Activated CD4-positive, alpha-beta T cell treated with anti-CD3 and anti-CD28 coated beads for 36 hours (primary cell): ENCODE measurements at places on chromosomes 5 and 9. TPM values are rescaled to one million over a fixed set of nuclear protein-coding genes. Genes with fewer than 3 reads are reported as not detected.

The PCDHA3 gene
- total RNA-seq: not detected

The SUSD3 gene
- total RNA-seq: 57.9 TPM

The MELK gene
- total RNA-seq: 66.1 TPM

The NR3C1 gene
- total RNA-seq: 53.9 TPM

The PKD2L2 gene
- 0.30 TPM for total RNA-seq

The CCL27 gene
- 0.23 TPM for total RNA-seq

The GLT6D1 gene
- not detected for total RNA-seq

The ACOT12 gene
- total RNA-seq: not detected

DNA sequence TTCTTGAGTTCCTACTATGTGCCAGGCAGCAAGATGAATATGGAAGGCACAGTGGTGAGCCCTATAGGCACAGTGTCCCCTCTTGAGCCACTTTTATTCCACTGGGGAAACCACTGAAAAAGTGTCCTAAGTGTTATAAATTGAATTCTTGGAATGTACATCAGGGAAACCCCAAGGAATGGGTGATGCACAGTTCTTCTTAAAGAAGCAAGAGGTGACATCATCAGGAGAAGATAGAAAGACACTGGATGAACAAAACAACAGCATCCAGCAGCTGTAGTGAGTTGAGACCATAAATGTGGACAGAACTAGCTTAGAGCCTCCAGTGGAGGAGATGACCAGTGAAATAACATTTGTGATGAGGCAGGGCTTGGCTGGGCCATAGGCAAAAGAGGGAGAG, 199.2 kb upstream of the ANKRD55 start:
- DNase-seq: no peak

- no peak for DNase-seq
These were observed 419.0 kb upstream of the DAB2 start for GRCh38 chr5:39843767-39844166.

DNA sequence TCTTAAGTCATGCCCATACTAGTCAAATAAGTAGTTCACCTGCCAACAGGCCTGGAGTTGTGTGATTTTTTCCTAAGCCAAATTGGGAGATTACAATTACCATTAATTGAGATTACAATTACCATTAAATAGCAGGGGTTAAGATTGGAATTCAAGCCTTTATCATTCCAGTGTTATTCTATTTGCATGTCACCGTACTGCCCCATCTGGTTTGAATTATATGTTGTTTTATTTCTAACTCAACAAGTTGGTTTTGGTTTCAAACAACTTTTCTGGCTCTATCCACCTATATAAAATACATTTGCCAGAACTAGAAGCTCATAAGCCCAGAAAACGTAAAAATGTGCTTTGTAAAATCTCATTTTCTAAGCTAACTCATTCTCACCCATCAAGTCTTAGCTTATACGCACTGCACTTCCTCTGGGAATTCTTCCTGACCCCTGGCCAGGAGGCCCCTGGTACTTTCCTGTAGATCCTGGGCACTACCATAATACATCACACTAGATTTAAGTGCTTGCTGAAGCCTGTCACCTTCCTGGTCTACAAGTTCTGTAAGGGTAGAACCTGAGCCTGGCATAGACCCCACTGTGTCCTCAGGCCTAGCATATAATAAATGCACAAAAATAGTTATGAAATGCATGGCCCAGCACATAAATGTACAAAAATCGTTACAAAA, 242.0 kb upstream of the TRPM3 start:
- DNase-seq: no peak

DNA sequence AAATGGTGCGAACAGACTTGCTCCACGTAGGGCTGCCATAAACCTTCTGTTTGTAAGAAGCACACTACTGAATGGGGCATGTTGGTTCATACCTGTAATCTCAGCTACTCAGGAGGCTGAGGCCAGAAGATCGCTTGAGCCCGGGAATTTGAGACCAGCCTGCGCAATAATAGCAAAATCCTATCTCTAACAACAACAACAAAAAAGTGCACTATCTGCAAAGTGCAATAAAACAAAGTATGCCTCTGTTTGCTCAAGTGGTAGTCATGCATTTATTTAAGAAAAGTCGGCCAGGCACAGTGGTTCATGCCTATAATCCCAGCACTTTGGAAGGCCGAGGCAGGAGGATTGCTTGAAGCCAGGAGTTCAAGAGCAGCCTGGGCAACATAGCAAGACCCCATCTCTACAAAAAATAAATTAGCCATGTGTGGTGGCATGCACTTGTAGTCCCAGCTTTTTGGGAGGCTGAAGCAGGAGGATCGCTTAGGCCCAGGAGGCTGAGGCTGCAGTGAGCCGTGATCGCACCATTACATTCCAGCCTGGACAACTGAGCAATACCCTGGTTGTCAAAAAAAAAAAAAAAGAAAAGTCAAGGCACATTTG, 5.2 kb downstream of the ATPSCKMT start:
- no peak for DNase-seq

DNA sequence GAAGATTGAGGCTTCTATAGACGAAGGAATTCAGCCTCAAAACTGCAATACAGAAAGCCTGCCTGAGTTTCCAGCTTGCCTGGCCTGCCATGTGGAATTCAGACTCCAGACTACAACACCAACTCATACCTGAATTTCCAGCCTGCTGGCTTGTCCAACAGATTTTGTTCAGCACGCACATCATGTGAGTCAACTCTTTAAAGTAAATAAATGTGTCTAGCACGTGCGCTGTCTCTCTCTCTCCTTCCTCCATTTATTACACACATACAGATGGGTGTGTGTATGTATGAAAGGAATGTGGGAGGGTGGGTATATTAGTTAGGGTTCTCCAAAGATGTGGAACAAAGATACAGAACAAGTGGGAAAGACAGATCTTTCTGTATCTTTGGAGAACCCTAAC, 82.4 kb upstream of the TAS2R1 start:
- no peak for DNase-seq

DNA sequence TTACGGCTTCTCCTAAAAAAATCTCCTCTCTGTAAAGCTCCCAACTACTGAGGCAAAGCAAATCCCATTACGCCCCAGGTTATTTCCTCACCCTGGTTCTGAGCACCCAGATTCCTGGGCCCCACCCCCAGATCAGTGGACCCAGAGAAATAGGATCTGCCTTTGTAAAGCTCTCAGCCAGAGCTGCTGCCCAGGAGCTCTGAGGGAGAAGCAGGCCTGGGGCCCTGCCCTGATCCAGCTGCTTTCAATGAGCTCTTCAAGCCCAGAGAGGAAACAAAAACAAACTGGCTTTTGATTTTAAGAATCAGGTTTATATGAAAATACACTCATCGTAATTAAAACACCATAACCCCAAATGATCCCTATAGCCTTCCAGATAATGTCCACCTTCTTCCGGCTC, 124.5 kb downstream of the C5orf15 start:
- no peak for DNase-seq

DNA sequence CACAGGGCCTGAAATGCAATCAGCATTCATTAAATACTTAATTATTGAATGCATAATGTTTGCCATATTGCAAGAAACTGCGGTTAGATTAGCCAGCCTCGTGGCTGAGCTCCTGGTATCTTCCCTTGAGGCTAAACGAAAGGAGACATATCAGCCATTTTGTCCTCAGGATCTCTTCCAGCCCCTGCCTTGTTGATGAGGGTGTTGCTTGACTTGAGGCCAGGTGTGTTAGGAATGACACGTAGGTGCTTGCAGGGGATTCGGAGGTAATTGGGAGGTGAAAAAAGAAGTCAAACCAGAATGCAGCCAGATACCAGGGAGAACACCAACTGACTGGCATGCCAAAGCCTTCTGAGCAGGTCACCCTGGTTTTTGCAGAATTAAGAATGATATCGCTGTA, 12.5 kb downstream of the SH3RF2 start:
- no peak for DNase-seq

GRCh38 chr5:111360173-111360572, 136.0 kb downstream of the CAMK4 start:
- DNase-seq: no peak

DNA sequence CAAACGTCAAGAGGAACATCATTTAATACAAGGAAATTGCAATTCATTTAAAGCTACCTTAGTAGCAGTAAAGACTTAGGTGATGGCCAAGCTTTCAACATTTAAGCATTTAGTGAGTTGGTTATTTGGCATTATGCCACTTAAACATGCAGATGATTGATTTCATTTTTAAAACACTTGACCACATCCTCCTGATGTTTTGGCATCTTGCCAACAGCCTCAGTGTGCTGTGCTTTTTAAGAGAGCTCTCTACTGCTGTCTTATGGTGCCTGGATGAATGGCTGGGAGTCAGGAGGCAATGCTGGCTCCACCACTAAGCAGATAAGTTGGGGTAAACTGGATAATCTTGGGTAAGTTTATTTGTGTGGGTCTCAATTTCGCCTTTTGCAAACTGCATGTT, 364.5 kb downstream of the MAN2A1 start:
- peak; percentile 84 for DNase-seq

GRCh38 chr9:134569626-134570025, 72.0 kb upstream of the COL5A1 start:
- no peak for DNase-seq

DNA sequence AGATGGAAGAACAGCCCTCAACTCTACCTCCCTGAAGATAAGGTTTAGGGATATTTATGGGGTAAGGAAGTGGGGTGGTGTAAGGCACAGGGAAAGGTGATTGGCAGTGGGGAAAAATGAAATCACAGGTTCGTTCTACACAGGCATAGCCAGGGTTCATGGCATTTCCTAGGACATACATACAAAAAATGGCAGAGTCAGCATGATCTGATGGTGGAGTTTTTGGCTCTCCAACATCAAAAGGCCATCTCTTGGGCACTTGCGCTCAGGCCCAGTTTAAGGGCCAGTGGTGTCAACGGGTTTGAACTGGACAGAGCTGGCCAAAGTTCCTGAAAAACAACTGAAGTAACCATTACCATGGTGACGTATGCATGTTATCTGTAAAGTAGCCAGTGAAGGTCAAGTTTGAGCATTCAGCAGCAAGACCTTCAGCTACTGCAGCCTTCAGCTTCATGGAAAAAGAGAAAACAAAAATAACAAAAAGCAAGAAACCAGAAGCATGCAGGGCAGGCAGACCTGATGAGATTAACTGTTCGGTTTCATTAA, 92.8 kb downstream of the SMARCA2 start:
- DNase-seq: no peak

DNA sequence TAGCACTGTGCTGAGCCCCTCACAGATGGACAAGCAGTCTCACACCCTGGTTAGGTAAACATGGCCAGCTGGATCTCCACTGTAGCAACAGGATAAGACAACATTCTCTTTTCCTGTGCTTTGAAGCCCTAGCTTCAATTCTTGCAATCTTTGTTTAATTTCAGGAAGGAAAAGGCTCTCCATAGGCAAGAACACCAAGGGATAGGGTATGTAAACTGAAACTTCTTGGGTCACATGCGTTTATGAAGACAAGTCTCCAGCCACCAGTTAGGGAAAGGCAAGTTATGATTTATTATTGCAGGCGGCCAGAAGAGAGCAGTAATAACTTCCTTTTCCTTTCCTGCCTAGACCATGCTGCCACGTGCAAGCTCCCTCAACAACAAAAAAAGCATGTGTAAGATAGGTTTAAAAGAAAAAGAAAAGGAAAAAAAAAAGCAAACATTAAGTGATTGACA, 50.1 kb upstream of the POU5F2 start:
- no peak for DNase-seq

DNA sequence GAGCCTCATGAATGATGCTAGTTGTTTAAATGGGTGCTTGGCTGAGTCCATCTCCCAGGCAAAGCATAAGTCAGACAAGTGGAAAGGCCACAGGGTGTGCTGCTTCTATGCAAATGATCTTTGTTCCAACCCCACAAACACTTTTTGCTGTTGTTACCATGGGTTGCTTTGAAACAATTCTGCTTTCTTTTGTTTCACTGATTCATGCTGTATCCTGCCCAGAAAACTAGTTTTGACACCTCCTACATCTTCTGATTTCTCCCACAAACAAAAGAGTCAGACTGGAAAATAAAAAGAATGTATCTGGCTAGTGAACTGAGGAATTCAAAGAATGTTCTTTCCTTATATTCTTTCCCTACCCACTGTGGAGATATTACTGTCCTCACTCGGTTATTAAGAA, 298.6 kb downstream of the DIRAS2 start:
- no peak for DNase-seq

DNA sequence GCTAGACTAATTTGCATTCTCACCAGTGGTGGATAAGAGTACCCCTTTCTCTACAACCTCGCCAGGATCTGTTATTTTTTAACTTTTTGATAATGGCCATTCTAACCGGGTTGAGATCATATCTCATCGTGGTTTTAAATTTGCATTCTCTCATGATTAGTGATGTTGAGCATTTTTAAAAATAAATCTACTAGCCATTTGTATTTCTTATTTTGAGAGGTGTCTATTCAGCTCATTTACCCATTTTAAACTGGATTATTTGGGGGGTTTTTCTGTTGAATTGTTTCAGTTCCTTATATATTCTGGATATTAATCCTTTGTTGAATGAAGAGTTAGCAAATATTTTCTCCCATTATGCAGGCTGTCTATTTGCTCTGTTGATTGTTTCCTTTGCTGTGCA, 139.6 kb downstream of the ARSB start:
- no peak for DNase-seq

GRCh38 chr5:31605920-31606319, 33.0 kb upstream of the PDZD2 start:
- no peak for DNase-seq

- DNase-seq: no peak
These were observed 306.7 kb upstream of the SLC24A2 start for GRCh38 chr9:20095430-20096092.

GRCh38 chr9:131038256-131039128, 29.5 kb downstream of the LAMC3 start:
- DNase-seq: no peak

- DNase-seq: no peak
These were observed 105.8 kb downstream of the INVS start for GRCh38 chr9:100204796-100205195.

DNA sequence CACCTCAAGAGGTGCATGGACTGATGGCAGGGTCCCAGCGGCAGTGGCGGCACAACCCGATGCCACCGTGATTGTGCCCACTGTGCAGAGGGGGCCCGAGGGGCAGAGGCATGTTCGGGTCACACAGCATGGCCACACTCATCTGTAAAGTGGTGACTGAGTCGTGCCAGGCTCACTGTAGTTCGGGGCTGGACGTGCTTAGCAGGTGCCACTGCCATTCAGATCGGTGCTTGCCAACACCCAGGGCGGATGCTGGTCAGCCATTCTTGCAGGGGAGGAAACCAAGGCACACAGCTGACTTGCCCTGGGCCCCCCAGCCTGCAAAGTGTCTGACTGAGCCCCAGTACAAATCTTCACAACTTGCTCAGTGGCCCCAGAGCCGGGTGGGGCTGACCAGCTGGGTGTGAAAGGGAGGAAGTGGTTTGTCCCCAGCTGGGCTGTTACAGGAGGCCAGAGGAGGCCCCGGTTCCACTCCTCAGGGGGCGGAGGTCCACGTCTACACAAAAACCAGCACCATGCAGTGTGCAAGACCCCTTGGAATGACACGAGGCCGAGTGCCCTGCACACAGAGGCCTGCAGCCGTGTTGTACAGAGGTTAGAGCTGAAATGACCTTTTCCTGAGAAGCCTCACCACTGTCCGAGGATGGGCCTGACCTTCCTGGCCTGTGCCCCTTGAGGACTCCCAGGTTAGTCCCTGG, 17.9 kb downstream of the FGD3 start:
- peak; percentile 65 for DNase-seq

- DNase-seq: no peak
These were observed 35.6 kb downstream of the PLAC8L1 start for GRCh38 chr5:146069780-146070099.

- no peak for DNase-seq
These were observed 36.4 kb upstream of the CPEB4 start for GRCh38 chr5:173851595-173852243.

GRCh38 chr9:120919843-120920805, 6.5 kb downstream of the TRAF1 start:
- DNase-seq: no peak
